ENCODE measurements at places on chromosomes 4 and X.

DNA sequence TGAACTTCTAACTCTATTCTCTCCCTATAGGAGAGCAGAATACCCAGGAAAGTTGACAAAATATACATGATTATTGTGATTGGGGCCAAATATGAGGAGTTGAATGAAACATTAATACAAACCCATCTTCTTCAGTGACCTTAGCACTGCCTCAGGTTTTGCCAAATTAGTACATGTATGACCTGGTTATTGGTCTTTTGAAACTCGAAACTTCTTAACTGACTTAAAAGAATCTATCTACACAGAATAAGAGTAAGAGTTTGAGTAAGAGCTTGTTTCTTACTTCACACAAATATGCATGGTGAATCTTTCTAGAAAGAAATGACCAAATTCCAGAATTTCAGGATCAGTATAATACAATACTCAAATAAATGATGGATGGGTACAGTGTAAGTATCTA is 213.0 kb upstream of the GK2 start:
- no peak for DNase-seq

GRCh38 chrX:152733261-152733975 is at the start of the genes CSAG1 and MAGEA12:
Gene CSAG1 (minus strand): TSS chrX:152733721. CDS start chrX:152732460, 1,261 bp downstream.
Gene MAGEA12 (plus strand): TSS chrX:152733757. CDS start chrX:152736162, 2,405 bp downstream.
- no peak for DNase-seq

- DNase-seq: no peak
These were observed 23.9 kb upstream of the CXCL13 start for GRCh38 chr4:77581724-77582123.

GRCh38 chr4:158018221-158018830 is 154.5 kb downstream of the GASK1B start:
- DNase-seq: no peak

GRCh38 chr4:126264839-126265238 is 950.1 kb downstream of the FAT4 start:
- DNase-seq: no peak

- no peak for DNase-seq
These were observed 36.2 kb upstream of the PRDX4 start for GRCh38 chrX:23631136-23631535.

GRCh38 chr4:174490451-174490961 is 31.8 kb downstream of the HPGD start:
- DNase-seq: no peak

GRCh38 chr4:78298618-78299017 is 241.5 kb downstream of the FRAS1 start:
- no peak for DNase-seq

DNA sequence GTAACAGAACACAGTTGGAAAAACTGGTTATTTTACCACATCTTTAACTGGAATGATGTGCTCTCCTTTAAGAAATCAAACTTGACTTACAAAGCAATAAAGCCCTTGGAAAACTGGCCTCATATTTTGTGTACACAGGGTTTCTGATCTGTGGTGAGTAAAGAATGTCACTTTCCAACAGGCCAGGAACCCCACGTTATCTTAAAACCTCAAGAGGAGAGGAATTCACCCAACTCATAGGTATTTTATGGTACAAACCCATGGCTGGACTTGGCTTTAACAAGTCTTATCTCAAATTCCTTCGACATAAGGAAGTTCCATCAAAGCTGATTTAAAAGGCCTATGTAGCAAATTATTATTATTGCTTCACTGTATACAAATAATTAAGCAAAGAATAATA is 1735.1 kb downstream of the PCDH7 start:
- no peak for DNase-seq

GRCh38 chr4:108035691-108036090 is 46.0 kb downstream of the HADH start:
- no peak for DNase-seq

DNA sequence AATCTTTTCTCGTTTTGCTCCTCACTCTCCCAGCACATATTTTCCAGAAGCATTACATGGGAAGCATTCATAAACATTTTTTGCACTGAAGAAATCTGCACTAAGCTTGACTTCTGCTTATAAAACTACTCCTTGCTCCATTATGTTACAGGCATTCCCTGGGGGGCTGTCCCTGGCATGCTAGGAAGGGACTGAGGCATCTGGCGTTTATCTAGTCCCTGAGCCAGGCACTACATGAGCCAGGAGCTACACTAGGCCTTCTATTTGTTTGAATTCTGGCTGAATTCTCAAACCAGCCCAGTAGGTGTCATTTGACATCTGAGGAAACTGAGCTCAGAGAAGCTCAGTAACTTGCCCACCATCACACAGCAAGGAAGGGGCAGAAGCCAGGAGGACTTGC is 43.3 kb downstream of the NHSL2 start:
- DNase-seq: no peak

- no peak for DNase-seq
These were observed 804 bp downstream of the OSTC start for GRCh38 chr4:108651014-108651791.

DNA sequence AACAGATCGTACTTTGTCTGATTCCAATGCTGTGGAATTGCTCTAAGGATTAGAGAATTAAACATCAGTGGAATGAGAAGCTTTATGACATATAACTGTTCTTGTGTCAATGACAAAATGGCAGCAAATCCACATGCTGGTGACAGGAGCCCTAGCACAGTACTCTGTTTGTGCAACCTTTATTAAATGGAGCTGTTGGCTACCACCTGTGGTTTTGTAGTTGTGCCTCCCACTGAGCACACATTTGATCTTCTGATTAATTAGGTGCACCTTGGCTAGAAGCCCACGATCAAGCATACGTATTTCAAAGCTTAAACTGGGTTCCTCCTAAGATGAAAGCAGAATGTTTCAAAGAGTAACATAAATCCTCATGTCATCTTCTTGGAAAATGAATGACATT is 394.0 kb upstream of the IGFBP7 start:
- DNase-seq: no peak

DNA sequence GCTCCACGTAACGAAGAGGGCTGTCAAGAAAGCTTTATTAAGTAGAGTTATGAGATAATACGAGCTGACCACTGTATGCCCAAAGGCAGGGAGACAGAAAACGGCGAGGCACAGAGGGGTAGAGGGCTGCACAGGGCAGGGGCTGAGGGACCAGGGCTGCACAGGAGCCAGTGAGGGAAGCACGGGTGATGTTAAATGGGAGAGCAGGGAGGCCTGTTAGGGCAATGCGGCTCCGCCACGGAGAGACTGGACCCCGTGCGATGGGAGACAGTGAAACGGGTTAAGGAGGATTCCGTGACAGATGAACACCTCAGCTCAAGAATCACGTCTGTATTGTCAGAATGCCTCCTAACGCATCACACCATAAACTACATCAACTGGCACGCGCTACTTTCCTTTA is 25.1 kb downstream of the FAT1 start:
- no peak for DNase-seq

DNA sequence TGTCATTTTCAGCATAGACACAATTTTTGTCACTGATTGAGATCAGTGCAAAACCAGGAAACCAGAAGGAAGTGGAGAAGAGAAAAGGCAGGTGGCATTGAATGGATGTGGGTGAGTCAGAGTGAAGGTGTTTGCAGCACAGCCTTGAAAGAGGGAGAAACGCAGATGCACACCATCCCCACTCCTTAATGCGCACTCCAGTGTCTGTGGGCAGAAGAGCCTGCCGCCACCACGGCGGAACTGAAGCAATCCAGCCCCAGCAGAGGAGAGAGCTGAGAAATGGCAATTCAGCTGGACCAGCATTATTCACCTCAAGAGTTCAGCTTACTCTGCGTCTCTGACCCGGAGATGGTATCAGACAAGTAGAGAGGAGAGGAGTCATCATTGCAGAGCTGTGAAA is 393.1 kb upstream of the FRG1 start:
- no peak for DNase-seq

DNA sequence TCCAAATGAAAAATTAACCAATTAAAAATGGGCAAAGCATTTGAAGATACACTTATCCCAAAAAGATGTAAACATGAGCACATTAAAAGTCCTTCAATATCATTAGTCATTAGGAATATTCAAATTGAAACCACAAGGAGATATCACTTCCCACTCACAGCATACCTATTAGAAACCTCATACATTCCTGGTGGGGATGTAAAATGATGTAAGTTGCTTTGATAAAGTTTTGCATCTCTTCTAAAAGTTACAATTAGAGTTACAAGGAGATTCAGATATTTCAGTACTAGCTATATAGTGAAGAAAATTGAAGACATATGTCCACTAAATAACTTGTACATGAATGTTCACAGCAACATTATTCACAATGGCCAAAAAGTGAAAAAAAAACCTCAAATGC is 1109.3 kb upstream of the LCORL start:
- no peak for DNase-seq

- DNase-seq: no peak
These were observed 2.3 kb downstream of the MPP1 start for GRCh38 chrX:154802947-154803346.

GRCh38 chr4:52292245-52292644 is 241.1 kb downstream of the SPATA18 start:
- DNase-seq: no peak

- DNase-seq: no peak
These were observed 368.9 kb upstream of the CTSO start for GRCh38 chr4:156322592-156322991.

DNA sequence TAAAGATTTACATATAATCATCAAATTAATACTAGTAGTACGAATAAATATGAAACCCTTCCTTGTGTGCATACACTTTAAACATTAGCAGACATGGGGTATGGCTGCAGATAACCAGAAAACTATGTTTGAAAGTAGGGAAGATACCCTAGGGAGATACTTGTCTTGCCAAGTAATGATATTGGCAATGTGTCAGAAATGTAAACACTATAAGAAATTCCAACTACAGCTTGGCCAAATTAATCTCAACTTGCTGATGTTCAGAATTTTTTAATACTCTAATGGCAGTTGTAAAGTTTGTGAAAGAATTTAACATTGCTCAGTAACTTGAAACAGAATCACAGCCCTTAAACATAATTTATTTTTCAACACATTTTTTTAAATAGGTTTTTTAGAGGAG is 27.4 kb upstream of the HPGD start:
- DNase-seq: no peak

DNA sequence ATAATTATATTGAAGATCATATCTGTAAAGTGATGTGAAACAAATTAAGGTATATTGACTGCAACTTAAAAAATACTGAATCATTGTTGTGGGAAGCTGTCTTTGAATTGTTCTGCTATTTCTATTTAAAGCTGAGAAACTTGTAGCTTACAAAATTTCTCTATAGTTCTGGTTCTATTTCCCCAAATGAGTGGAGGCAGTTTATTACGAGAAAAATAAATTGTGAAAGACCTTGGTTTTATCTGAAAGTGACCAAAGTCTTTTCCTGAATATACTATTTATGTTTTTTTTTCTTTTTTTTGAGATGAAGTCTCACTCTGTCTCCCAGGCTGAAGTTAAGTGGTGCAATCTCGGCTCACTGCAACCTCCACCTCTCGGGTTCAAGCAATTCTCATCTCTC is 165.4 kb downstream of the SH3BGRL start:
- DNase-seq: no peak

DNA sequence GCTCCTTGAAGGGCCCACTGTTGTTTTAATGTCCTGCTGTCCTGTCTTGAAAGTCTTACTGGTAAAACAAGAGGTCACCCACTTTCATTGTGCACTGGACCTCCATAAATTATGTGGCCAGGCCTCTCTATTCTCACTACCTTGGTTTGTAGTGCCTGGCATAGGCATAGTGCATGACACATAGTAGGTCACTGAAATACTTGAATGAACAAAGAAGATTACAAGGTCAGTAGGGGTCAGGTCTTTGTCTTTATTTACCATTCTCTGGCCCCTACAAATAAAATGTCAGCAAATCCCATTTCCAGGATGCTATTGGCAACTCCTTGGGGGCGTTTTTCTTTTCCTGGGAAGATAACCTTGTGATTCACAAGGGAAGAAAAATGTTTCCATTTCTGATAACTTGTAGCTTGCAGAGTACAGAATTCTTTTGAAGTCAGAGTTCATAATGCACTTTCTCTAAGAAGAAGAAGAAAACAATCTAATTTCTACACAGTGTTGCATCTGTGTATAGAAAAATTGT is 1.4 kb downstream of the PGM2 start:
- no peak for DNase-seq

DNA sequence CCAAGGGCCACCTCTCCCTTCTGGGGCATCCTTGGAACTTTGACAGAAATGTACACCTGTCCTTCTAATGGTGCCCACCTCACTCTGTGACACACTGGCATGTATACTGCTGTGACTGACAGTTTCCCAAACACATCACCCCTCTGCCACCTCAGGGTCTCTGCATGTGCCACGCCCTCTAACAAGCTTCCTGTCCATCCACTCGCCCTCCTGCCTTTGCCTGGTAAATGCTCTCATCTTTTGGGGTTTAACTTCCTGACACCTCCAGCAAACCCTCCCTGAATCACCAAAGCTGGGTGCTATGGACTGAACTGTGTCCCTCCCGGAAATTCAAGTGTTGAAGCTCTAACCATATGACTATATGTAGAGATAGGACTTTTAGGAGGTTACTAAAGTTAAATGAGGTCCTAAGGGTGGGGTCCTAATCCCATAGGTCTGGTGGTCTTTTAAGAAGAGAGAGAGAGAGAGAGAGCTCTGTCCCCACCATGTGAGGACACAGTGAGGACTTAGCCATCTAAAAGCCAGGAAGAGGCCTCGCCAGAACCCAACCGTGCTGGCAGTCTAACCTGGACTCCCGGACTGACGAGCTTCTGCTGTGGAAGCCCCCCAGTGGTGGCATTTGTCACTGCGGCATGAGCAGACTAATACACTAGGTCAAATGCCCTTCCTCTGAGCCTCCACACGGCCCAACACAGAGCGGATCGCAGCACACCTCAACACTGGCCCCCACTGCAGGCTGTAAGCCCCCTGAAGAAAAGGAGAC is 95.6 kb downstream of the AFAP1 start:
- DNase-seq: peak; percentile 63

GRCh38 chr4:36533944-36534343 is 252.5 kb downstream of the DTHD1 start:
- DNase-seq: no peak

DNA sequence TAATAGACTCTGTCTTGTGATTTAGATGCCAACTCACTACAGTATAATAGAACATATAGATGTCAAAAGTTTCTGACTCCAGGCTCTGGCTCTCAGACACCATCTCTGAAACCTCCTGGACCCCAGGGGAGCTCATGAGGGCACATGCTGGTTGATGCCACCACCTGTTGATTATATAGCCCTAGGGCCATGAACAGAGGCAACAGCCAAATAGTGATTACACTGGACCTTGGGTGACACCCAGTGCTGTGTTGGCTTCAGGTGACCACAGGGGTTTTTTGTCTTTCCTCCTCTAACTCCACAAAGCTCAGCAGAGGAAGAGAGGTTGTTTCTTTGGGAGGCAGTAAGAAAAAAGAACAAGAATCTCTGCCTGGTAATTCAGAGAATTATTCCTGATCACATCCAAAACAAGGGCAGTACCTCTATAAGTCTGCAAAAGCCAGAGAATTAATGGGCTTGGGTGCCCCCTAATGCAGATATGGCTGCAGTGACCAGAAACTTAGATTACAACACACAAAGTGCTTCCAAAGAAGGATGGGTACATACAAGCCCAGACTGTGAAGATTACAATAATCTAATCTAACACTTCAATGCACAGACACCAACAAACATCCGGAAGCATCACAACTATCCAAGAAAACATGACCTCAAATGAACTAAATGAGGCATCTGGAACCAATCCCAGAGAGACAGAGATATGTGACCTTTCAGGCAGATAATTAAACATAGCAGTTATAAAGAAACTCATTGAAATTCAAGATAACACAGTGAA is 1920.6 kb downstream of the ARAP2 start:
- no peak for DNase-seq
